Neural crest cell (in vitro differentiated cells): ENCODE measurements at places on chromosomes 6 and 20. TPM values are rescaled to one million over a fixed set of nuclear protein-coding genes. Genes with fewer than 3 reads are reported as not detected.
A peak's percentile ranks its signal among the peaks of the same experiment; 100 is the strongest.

Gene ADGRF5
- 0.16 TPM in 1 of 2 replicates, not detected in the other for total RNA-seq

DNA sequence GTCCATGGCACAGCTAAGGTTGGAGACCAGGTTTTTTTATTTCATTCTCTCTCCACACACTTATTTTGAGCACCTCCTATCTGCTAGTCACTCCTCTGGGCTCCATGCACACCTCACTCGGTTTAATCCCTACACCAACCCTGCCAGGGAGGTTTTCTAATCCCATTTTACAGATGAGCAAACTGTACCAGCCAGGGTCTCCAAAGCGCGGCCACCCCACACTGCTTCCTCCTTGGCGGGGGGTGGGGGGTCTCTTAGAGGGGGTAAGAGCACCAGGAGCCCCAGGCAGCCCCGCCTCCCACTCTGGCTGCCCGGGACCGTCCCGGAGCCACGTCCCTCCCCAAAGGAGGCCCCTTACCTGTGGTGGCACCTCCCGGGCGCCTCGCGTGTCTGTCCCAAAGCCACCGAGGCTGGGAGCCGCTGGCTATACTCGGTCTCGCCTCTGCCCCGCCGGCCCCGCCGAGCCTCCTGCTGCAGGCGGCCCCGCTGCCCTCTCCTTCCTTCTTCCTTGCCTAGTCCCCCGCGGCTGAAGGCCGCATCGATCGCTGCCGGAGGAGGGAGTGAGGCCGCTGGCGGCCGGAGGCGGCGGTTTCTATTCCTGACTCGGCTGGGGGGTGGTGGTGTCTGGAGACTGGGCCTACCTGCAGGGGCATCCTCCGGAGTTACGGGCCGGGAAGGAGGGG lies at the start of gene KCNS1:
Gene KCNS1 (minus strand): TSS at position 565 of the 683 bp plus-strand sequence. CDS start 1,891 bp downstream, outside the sequence.
- H3K4me3 ChIP-seq, result no peak within 1 kb of the TSS
- H3K27ac ChIP-seq, result no peak within 1 kb of the TSS
- H3K36me3 ChIP-seq, result no peaks in the 10 kb centered on the region
- peaks cover 69% of the 10 kb centered on the region for H3K27me3 ChIP-seq
- peaks cover 3% of the 10 kb centered on the region for H3K4me1 ChIP-seq

DNA sequence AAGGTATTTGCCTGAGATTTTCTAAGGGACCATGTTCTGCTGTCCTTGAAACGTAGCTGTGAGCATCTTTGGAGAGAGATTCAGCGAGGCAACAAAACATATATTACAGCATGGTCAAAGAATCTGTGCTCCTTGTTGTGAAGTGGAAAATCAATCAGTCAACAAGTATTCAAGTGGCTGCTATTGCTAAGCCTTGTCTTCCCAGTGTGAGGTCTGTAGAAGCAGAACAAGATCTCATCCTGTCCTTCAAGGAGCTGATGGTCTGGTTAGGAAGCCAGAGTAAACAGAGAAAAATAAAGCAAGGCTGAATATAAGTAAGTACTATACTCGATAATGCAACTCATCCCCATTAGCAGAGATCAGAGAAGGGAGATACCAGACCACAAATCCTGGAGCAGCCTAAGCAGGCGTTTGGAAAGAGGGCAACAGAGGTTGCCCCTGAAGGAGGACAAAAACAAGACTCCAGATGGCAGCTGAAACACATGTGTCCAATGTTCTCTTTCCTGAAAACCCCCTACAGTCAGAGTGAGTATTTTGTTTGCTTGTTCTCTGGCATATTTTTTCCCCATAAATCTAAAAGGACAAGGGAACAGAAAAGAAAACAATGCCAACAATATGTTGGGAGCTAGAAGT lies 392.0 kb downstream of the SYNE1 start:
- no peak overlapping the region for H3K27ac ChIP-seq
- H3K4me3 ChIP-seq, result no peak overlapping the region
- no peak for DNase-seq
- H3K4me1 ChIP-seq, result peaks cover 7% of the 10 kb centered on the region
- peaks cover 13% of the 10 kb centered on the region for H3K36me3 ChIP-seq
- H3K27me3 ChIP-seq, result no peaks in the 10 kb centered on the region

DNA sequence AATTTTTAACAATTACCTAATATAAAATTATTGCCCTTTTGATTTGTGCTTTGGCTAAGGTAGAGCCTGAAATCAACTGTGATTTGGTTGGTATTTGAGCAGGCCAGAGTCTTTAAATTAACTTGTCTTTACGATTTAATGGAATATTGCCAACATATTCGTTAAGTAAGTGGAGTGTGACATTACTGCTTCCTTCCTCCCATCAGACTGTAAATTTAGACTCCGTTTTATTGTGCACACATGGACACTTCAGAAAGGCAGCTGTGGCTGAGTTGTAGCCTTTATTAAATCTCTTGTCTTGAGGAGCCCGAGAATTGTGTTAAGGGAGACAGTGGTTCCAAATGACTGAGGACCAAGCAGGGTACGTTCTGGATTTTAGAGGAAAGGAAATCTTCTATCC lies 57.4 kb downstream of the CAP2 start:
- no peaks in the 10 kb centered on the region for H3K27me3 ChIP-seq
- H3K4me3 ChIP-seq, result no peak overlapping the region
- peaks cover 11% of the 10 kb centered on the region for H3K4me1 ChIP-seq
- peaks cover 15% of the 10 kb centered on the region for H3K36me3 ChIP-seq

Gene PAX1
- not detected in 2 replicates for total RNA-seq

Gene CDSN
- not detected in 2 replicates for total RNA-seq

GRCh38 chr20:62052842-62053464 lies 12.7 kb downstream of the TAF4 start:
- no peaks in the 10 kb centered on the region for H3K27me3 ChIP-seq
- H3K4me1 ChIP-seq, result peaks cover 13% of the 10 kb centered on the region
- peak overlapping the region; percentile 27 for H3K27ac ChIP-seq
- peaks cover 10% of the 10 kb centered on the region for H3K36me3 ChIP-seq
- no peak for DNase-seq
